Kasumi-1 (cell line): ENCODE measurements at places on chromosomes 16 and 17.

- DNase-seq: no peak
Measured at GRCh38 chr17:17831208-17832031, 5.4 kb downstream of the SREBF1 start.

DNA sequence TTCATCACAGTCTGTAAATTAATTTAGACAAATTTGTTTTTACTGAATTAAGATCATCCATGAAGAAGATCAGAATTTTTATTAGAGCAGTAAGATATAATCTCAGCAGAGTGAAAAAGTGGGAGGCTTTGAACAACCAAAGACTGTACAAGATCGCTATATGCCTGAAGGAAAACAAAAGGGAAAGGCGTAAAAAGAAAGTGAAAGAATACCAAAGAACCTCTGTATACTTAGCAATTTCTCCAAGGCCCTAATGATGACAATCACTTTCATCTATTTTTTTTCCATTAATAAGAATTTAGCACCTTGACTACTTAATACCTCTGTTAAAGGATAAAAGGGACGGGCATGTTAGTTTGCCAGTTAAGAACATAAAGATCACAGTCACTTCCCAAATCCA lies 38.6 kb upstream of the ABCA10 start:
- no peak for DNase-seq

GRCh38 chr17:9308069-9308468 lies 267.6 kb downstream of the STX8 start:
- no peak for DNase-seq

GRCh38 chr17:72258711-72259110 lies 137.9 kb downstream of the SOX9 start:
- DNase-seq: no peak

DNA sequence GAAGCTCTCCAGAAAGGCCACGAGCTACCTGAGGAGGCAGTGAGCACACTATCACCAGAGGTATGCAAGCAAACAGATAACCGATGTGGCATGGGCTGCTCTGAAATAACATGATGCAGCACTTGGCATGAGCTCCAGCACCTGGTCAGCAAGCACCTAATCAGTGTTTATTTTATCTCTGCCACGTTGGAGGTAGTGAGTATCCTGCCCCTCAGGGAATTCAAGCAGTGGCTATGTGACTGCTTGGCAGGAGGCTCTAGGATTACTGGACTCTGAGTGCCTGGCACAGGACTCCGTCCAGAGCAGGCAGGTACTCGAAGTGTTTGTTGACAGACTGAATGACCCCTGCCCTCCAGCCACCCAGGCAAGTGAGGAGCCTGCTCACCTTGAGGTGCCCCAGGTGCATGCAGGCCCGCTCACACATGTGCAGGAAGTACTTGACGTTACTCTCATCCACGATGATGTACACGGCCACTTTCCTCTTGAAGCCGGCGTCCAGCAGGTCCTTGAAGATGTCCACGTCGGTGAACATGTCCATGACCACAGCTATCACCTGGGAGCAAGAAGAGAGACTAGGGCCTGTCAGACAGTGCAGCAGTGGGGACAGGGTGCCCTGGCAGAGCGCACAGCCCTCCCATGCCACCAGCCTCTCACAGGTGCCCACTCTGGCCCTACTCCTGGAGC lies 16.6 kb downstream of the FAM83G start:
- no peak for DNase-seq

DNA sequence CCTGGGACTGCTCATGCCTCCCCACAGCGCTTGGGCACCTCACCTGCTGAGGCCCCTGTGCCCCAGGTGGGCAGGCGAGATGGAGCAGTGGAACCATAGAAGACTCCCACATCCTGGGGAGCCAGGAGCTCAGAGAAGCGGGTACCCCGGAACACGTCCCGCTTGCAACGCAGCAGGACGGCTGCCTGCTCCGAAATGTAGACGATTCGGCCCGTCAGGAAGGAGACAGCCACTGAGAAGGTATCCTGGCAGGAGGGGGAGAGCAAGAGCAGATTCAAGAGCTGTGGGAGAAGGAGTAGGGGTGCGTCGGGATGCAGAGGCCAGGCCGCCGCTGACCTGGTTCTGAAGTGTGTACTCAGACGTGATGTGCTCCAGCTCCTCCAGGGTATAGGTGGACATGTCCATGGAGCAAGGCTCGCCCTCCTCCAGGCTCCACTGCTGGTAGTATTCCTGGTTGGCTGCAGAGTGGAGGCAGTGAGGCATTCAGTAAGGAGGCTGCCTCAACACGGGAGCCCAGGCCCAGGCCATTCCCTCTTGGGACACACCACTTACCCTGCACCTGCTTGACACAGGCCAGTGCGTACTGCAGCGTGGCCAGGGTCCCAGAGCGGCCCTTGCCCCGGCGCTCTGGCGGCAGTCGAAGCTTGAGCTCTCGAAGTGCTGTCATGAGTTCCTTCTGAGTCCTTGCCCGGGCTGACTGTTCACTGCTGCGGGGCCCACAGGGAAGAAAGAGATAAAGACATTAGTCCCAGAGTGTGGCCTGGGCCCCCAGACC lies 2.6 kb downstream of the PER1 start:
- DNase-seq: no peak

DNA sequence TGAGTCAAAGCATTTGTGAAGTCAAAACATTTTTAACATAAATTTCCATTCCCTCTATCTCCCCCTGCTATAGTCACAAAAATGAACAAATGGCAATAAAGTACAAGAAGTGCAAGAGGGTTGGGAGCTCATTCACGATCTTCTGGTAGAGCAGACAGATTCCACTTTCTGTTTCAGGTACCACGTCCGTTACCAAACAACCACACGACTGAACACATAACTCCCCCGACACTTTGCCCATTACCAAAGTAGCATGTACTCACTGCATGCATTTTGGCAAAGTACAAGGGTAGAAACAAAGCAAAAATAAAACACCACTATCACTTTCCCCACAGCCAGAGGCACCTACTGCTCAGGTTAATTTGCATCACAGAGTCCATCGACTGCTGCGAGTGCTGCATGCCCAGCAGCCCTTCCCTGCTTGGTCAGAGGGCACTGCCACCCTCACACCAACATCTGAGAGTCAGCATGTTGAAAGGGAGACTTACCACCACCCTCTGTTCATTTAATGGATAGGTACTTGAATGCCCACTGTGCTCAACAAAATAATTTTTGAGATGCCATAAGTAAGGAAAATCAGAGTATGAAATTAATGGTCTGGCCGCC lies 150.3 kb upstream of the AXIN2 start:
- no peak for DNase-seq

- DNase-seq: no peak
Measured at GRCh38 chr16:83969771-83970429, 1.9 kb downstream of the NECAB2 start.

GRCh38 chr16:60151987-60152386 lies 1417.9 kb upstream of the GOT2 start:
- DNase-seq: no peak

DNA sequence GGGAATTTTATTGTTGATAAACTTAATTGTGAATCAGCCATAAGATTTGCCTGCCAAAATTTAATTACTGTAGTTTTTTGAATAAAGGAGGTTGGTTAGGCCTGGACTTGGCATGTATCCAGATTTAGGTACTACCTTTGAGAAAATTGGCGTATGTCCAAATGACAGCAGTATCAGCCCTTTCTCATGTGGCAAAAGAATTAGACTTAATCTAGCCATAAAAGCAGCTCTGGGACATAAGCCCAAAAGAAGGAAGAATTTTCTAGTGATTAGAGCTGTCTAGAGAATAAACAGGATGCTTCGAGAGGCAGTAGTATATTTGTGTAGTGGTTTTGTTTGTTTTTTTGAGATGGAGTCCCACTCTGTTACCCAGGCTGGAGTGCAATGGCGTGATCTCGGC lies 27.7 kb downstream of the PPM1E start:
- DNase-seq: no peak
